ENCODE measurements at places on chromosomes 6 and 20.

- no peak for DNase-seq
Observed at GRCh38 chr6:87210979-87211378, 55.6 kb downstream of the ZNF292 start.

- no peak for DNase-seq
Observed at GRCh38 chr6:33380272-33380981, 11.2 kb upstream of the KIFC1 start.

DNA sequence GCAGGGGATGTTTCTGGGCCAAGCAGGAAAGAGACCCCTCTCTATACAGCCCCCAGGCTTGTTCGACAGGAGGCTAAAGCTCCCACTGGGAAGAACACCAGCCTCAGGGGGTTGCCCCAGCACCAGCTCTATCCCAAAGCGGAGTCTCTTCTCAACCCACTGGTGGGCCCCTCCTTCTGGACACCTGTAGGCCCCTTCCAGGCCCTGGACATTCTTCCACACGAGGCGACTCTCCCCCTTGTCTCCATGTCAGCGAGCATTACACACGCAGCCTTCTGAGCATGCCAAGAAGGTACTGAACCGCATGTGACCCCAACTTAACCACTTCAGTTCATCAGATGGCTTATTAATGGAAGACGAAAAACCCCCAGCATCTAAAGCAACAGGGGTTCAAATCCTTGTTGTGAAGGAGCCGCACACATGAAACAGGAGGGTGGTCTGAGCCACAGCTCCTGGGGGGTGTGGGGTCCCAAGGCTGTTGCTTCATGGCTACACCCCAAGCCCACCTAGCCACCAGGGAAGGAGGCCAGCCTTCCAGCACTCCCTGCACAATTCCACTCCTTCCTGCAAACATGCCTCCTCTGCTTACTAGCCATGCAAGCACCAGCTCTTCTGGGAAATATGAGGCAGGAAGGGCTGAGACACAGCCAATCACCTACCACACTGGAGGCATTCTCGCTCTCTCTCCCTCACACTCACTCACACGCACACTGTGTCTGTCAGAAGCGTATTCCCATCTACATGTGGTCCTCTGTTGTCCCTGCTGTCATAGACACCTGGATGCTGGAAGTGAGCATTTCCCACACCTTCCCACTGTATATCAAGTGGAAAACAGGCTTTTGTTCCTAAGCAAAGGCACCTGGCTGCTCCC lies 104.5 kb downstream of the NOL4L start:
- no peak for DNase-seq

DNA sequence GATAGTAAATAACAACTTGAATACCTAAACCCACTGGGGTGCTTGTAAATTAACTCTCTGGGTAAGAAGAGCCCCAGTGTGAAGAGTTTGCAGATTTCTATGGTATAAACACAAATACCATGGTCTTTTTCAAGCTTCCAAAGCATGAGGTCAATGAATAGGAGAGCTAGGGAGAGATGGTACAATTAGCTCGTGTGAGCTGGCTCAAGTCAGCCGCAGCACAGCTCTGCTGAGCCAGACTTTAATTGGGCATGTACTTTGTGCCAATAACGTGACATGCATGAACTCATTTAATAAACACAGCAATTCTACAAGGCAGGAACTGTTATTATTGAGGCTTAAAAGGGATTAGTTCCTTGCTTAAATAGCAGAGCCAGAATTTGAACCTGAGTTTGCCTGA lies 684.2 kb downstream of the KIF16B start:
- DNase-seq: no peak

GRCh38 chr6:153590411-153590810 lies 448.6 kb upstream of the OPRM1 start:
- no peak for DNase-seq

GRCh38 chr20:5080384-5080877 lies 39.3 kb downstream of the PCNA start:
- no peak for DNase-seq

DNA sequence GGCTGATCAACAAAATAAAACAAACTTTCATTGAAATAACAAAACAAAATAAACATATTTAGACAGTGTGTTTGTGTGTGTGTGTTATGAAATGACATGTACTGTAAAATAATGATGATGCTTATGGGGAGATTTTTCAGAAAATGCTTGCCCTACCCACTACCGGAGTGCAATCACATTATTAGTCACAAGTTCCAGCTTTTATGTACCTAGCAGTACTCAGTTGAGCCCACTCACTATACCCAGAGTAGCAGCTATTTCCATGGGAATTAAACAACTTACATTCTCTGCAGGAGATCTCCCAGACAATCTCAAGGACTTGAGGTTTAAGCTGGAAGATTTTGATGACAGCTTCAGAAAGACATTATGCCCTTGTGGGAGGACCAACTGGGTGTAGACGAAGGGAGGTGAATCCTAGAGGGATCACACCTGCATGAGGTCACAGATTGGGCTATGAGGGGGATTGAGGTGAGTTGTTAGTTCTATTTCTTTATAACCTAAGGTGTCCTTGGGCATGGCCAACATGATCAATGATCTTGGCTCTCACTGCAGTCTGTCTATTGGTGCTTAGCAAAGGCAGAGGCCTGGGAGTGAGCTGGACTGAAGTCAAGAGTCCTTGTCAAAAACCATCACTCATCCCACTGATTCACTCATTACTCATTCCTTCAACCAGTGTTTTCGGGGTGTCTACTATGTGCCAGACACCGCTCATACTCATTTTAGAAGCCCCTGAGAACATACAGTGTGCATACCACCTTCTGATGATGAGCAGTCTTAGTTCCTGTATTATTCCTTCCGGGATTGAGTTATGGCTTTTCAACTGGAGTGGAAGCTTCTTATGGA lies 6.7 kb upstream of the CLIC5 start:
- DNase-seq: no peak

DNA sequence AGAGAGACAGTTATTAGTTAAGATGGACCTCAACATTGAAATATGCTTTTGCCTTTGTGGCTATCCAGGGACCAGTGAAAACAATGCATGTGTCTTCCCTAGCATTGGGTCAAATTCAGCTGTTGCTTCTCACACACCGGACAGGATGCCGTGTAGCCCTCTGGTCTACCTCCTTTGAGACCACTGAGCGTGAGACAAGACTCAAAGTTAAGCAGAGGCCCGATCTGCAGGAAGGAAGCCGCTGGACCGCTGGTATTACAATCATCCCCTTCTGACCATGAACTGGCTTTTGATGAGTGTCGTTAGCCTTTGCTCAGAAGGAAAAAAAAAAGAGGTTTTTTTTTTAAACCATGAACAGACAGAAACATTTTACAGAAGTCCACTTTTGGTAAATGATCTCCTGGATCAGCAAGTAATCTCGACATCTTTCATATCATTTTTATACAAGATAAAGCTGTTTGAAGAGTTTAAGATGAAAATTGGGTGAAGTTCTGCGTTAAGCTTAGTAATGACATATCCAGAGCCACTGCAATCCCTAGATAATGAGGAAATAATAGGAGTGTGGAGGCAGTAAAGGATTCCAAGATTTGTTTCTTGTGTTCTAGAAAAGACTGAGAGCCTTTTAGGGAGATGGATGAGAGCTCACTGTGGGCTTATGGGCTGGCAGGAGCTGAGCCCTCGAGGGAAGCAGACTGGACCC lies 622.8 kb downstream of the QKI start:
- DNase-seq: no peak

- no peak for DNase-seq
Observed at GRCh38 chr6:109477725-109478124, 5.3 kb downstream of the ZBTB24 start.

- DNase-seq: no peak
Observed at GRCh38 chr20:54474866-54475265, 527 bp upstream of the DOK5 start.

DNA sequence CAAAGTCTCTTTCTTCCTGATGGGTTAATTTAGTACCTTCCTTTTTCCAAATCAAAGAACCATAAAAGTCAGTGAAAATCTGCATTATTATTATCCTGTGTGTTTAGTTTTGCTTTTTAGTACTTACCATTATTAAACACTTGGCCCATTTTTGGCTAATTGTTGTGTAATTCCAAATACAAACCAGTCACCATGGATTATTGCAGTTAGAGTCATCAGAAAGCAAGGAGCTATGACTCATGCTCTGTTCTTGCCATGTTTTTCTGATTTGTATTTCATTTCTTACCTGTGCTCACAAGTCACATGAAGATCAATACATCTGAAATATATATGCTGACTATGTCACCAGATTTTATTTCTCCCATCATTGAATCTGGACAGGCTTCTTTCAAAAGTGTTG lies 31.3 kb downstream of the SLC22A3 start:
- DNase-seq: no peak

GRCh38 chr20:63860325-63861051 lies 810 bp upstream of the ABHD16B start:
- DNase-seq: no peak

- no peak for DNase-seq
Observed at GRCh38 chr20:19935842-19936241, 81.3 kb upstream of the NAA20 start.

DNA sequence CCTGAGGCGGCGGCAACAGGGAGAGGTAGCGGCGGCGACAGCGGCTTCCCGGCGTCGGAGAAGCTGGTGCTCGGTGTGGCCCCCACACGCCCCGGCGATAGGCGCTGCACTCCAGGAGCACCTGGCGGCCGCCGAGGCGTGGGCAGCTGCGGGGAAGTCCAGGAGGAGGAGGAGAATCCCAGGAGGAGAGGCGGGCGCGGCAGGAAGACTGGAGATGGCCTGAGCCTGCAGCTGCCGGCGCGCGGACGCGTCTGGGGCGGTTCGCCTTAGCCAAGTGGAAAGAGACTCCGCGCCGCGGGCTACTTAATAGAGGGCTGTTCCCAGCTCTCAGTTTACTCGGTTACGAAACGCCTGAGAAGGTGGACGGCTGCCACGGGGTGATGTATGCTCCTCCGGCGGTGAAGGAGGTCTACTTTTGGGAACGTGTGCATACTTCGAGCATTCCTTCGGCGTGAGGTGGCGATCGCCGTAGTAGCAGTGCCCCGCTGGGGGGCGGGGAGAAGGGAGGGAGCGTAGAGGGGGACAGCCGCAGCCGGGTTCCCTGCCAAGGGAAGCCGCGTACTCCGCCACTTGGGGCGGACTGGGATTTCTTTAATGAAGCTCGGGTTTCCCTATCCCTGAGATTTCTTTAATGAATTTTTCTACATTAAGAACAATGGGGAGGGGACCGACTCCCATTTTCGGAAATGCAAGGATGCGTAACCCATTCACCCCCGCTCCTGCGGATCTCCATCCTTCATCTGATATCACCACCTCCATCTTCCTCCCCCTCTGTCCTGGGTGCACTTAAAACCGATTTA lies at the start of gene COL12A1:
COL12A1 (minus strand) TSS at position 278 of the 800 bp plus-strand sequence. CDS start 3,261 bp downstream, outside the sequence.
- DNase-seq: no peak

- DNase-seq: no peak
Observed at GRCh38 chr6:151847064-151847463, 39.6 kb downstream of the ESR1 start.

DNA sequence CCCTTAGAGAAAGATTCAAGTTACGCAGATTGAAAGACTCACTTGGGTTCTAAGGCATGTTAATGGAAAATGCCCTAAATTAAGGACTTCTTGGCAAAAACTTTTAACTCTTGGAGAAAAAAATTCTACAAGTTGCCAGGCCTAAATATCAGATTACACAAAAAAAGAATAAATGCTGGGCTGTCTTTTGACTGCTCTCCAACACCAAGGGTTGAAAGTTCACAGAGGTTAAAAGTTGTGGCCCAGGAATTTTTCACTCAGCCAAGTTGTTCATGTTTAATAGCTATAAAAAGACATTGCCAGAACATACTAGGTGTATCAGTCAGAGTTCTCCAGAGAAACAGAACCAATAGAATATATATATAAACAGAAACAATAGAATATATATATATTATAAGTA lies 268.4 kb upstream of the PRND start:
- DNase-seq: no peak

- DNase-seq: peak; percentile 7
Observed at GRCh38 chr20:35657271-35657670, 7.4 kb downstream of the CPNE1 start.

DNA sequence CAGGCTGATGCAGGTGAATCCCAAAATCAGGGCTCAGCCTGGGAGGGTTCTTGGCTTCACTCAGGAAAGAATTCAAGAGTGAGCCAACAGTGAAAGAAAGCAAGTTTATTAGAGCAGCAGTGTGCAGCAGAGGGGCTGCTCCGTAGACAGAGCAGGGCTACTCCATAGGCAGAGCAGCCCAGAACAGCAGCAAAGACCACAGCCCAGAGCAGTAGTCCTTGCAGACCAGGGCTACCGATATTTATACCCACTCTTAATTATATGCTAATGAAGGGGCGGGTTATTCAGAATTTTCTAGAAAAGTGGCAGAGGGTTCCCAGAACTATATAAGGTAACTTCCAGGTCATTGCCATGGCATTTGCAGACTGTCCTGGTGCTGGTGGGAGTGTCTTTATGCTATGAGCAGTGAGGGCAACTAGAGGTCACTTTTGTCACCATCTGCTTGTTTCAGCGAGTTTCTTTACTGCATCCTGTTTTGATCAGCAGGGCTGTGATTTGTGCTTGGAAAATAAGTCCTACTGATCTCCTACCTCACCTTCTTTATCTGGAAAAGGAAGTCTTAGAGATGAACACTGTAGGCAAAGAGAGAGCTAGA lies 39.8 kb upstream of the PTPN1 start:
- no peak for DNase-seq

- no peak for DNase-seq
Observed at GRCh38 chr20:7966176-7966575, 25.9 kb upstream of the HAO1 start.

GRCh38 chr6:24855395-24856245 lies 56.9 kb upstream of the ARMH2 start:
- DNase-seq: peak; percentile 63

DNA sequence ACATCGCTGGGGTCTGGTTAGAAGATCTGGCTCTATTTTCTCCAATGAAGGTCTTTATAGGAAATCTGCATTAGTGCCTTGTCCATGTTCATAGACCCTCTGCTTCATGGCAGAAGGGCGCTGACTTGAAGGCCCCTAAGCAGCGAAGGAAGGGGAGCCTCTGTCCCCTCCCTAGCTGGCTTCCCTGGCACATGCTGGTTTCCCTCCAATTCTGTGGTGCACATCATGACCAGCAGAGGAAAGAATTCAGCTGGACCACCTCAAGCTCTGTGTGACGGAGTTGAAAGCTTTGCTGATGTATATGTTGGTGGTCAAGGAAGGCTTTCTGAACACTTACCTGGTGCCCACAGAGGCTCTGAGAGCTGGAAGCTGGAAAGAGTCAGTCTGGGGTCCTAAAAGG lies 129.7 kb upstream of the MYLIP start:
- no peak for DNase-seq

GRCh38 chr6:105257340-105257739 lies 77.5 kb upstream of the POPDC3 start:
- DNase-seq: no peak

GRCh38 chr6:170421921-170422320 lies 115.4 kb downstream of the FAM120B start:
- DNase-seq: no peak

DNA sequence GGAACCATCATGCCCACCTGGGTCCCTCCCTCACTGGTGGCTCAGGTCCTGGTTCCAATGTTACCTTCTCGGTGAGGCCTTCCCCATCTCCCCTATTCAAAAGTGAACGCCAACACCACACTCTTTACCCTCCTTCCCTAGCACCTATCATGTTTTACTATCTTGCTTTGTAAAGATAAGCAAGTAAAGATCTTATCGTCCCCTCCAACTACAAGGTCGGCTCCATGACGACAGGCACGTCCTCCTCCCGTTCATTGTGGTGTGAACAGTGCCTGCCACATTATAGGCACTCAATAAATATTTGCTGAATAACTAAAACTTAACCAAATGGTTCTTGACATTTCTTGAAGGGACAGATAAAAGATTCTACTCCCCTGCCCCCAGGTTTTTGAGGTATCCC lies 147.1 kb downstream of the PREX1 start:
- DNase-seq: no peak

GRCh38 chr6:27897580-27898206 lies 14.5 kb downstream of the OR2B2 start:
- DNase-seq: no peak

- DNase-seq: no peak
Observed at GRCh38 chr6:132130626-132131298, 179.6 kb upstream of the CCN2 start.
